ENCODE measurements at places on chromosomes 4 and X.

- no peak for DNase-seq
Measured at GRCh38 chr4:11831739-11832138, 403.0 kb upstream of the HS3ST1 start.

GRCh38 chrX:111309083-111309482, 38.8 kb upstream of the CAPN6 start:
- DNase-seq, result no peak

- peak; percentile 45 for DNase-seq
Measured at GRCh38 chrX:153527208-153527607, 9.8 kb downstream of the ATP2B3 start.

- no peak for DNase-seq
Measured at GRCh38 chr4:41154814-41155177, 59.5 kb downstream of the APBB2 start.

GRCh38 chr4:88526221-88526815, 2.7 kb upstream of the PYURF start:
- no peak for DNase-seq

GRCh38 chrX:19729761-19730160, 157.6 kb downstream of the SH3KBP1 start:
- no peak for DNase-seq
